ENCODE measurements at places on chromosomes 7 and 10. TPM values are rescaled to one million over a fixed set of nuclear protein-coding genes. Genes with fewer than 3 reads are reported as not detected.

DNA sequence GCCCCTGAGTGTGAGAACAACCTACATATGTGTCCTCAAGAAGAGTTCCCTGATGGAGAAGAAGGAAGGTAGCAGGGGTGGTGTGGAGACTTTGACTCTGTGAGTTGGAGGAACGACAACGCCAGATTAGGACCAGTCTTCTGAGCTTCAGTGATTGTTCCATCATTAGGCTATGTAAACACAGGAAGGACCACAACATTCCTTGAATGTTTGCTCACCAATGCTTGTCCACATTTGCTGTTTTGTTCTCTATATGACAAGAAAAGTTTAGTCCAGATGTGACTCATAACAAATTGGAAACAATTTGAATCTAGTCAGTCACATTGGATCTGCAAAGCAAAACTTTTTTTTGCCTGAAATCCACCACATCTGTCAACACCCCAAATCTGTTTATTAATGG is 62.7 kb downstream of the ENTPD1 start:
- H3K27me3 ChIP-seq = no peaks in the 10 kb centered on the region
- H3K27ac ChIP-seq = no peak overlapping the region
- no peak overlapping the region for H3K4me3 ChIP-seq
- H3K4me1 ChIP-seq = peaks cover 8% of the 10 kb centered on the region
- no peaks in the 10 kb centered on the region for H3K36me3 ChIP-seq

- H3K27ac ChIP-seq = no peak overlapping the region
- no peaks in the 10 kb centered on the region for H3K36me3 ChIP-seq
- H3K4me1 ChIP-seq = no peaks in the 10 kb centered on the region
- H3K4me3 ChIP-seq = no peak overlapping the region
Observed at GRCh38 chr7:130524628-130525027, 32.7 kb downstream of the MEST start.

GRCh38 chr7:137325927-137326326 is 17.6 kb downstream of the PTN start:
- no peaks in the 10 kb centered on the region for H3K36me3 ChIP-seq
- no peak for DNase-seq
- H3K4me1 ChIP-seq = no peaks in the 10 kb centered on the region
- H3K27me3 ChIP-seq = no peaks in the 10 kb centered on the region
- no peak overlapping the region for H3K27ac ChIP-seq

- no peaks in the 10 kb centered on the region for H3K4me1 ChIP-seq
- no peak for DNase-seq
- peaks cover 3% of the 10 kb centered on the region for H3K27me3 ChIP-seq
- H3K27ac ChIP-seq = no peak overlapping the region
- H3K4me3 ChIP-seq = no peak overlapping the region
Observed at GRCh38 chr7:36076074-36076473, 77.0 kb upstream of the EEPD1 start.

DNA sequence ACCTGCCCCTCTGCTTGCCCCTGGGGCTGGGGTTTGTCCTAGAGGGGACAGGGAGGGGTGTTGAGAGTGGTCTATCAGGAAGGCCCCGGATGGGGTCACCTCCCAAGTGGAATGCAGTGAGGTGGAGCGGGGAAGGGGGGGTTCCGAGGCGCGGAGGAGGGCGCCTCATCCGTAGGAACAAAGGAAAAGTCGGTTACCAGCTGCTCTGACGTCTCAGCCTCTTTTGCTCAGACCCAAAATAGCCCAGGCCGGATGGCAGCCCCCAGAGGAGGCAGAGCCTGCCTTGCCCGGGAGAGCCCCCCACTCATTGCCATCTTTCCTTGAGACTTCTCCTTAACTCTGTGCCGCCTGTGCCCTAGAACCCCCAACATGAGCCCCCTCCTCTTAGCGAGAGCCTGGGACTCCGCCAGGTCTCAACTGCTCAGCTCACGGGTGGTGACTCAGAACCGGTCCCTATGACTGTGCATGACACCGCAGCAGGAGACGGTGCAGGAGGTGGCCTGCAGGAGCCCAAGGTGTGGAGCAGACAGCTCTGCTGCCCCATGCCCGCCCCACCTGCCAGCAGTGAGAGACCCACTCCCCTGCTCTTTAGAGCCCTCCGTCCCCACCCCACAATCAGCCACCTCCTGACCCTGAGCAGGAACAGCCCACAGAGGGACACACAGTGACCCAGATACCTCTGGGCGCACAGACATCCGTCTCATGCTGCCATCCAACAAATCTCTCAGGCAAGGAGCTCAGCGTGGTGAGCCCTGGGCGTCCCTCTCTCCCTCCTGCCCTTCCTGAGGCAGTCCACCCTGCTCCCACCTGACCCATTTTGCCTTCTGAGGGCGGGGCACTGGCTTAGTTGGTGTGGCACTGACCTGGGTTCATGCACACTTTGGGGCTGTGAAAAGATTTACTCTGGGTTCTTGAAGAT is 13.1 kb downstream of the STX1A start:
- no peak overlapping the region for H3K4me3 ChIP-seq
- H3K36me3 ChIP-seq = no peaks in the 10 kb centered on the region
- H3K4me1 ChIP-seq = peaks cover 13% of the 10 kb centered on the region
- H3K27me3 ChIP-seq = no peaks in the 10 kb centered on the region

DNA sequence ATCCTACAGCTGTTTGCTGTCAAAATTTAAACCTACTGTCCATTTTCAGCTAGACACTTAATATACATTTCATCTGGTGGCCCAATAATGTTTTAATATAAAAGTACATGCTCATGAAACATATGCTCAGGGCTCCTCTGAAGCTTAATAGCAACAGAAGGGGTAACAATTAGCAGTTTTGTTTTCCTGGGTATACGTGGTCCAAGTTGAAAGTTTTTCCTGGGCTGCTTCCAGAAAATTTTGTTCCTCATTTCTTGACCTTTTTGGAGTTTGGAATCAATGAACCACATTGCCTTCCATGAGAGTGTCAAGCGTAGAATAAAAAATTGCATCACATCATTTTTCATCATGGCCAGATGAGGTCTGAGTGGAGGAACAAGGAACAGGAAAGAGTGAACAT is 537.3 kb upstream of the MGMT start:
- no peaks in the 10 kb centered on the region for H3K36me3 ChIP-seq
- H3K4me3 ChIP-seq = no peak overlapping the region
- no peak overlapping the region for H3K27ac ChIP-seq
- H3K4me1 ChIP-seq = no peaks in the 10 kb centered on the region
- no peaks in the 10 kb centered on the region for H3K27me3 ChIP-seq
- DNase-seq = no peak

- H3K4me1 ChIP-seq = no peaks in the 10 kb centered on the region
- no peak overlapping the region for H3K27ac ChIP-seq
- no peak for DNase-seq
- H3K4me3 ChIP-seq = no peak overlapping the region
- H3K36me3 ChIP-seq = no peaks in the 10 kb centered on the region
Observed at GRCh38 chr7:84249656-84250055, 55.1 kb upstream of the SEMA3A start.

DNA sequence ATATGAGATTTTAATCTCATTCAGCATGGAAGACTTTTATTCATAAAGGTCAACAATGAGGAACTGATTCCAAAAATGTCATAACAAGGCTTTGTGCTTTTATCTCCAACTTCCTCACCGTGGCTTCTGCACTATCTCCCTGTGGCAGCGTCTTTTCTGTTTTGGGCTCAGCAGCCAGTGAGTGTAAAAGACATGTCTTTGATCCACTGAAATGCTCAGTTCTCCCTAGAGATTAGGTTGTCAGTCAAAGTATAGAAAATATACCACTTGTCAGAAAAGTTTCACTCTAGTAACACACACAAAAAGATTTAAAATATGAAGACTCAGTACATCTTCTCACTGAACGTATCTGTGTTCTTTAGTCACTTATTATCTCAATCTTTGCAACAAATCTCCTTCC is 901.8 kb upstream of the ZWINT start:
- no peak overlapping the region for H3K27ac ChIP-seq
- H3K27me3 ChIP-seq = no peaks in the 10 kb centered on the region
- no peak for DNase-seq
- H3K36me3 ChIP-seq = no peaks in the 10 kb centered on the region
- no peak overlapping the region for H3K4me3 ChIP-seq

DNA sequence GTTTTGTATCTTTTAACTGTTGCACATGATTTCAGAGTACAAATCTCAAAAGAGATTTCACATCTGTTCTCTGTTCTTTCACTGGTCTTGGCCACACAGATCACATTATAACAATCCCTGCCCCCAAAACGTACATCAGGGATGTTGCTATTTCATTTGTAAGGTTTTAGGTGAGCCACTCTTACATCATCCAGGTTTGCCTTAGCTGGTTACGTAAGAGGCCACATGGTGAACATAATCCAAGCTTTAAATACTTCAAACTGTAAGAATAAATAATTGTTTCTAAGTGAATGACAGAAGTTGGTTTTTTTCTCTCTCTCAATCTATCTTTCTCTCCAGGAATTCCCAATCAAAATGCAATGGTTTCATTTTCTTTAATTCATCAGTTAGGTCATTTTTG is 245.9 kb upstream of the HGF start:
- DNase-seq = no peak
- H3K4me3 ChIP-seq = no peak overlapping the region
- H3K36me3 ChIP-seq = no peaks in the 10 kb centered on the region
- H3K4me1 ChIP-seq = no peaks in the 10 kb centered on the region
- no peak overlapping the region for H3K27ac ChIP-seq
- no peaks in the 10 kb centered on the region for H3K27me3 ChIP-seq

DNA sequence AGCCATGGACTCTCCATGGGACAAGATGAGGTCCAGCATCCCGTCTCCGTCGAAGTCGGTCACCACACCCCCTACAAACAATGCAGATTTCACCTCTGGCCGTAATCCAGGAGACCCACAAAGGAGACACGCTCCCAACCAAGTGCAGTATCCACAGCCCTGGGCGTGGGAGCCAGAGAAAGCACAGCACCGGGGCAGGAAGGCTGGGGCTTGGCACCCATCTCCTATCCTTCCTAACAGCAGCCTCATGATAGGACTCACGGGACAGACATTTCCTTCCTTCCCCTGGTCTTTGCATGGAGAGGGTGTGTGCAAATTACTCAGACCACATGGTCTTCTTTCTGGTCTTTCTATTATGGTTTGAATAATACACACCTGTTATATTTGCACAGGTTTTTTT is 46.3 kb downstream of the GOLGA7B start:
- H3K27me3 ChIP-seq = no peaks in the 10 kb centered on the region
- no peaks in the 10 kb centered on the region for H3K4me1 ChIP-seq
- DNase-seq = no peak
- no peak overlapping the region for H3K27ac ChIP-seq
- no peaks in the 10 kb centered on the region for H3K36me3 ChIP-seq
- H3K4me3 ChIP-seq = no peak overlapping the region

GRCh38 chr10:110355141-110355831 is 50.6 kb upstream of the SMNDC1 start:
- DNase-seq = no peak
- peak overlapping the region; percentile 81 for H3K27ac ChIP-seq
- H3K27me3 ChIP-seq = no peaks in the 10 kb centered on the region
- H3K4me1 ChIP-seq = peaks cover 53% of the 10 kb centered on the region
- H3K36me3 ChIP-seq = no peaks in the 10 kb centered on the region

The TDRD1 gene
- total RNA-seq = 0.39 TPM

GRCh38 chr7:41788556-41788955 is 85.7 kb upstream of the INHBA start:
- H3K27me3 ChIP-seq = no peaks in the 10 kb centered on the region
- DNase-seq = no peak
- H3K27ac ChIP-seq = no peak overlapping the region
- no peak overlapping the region for H3K4me3 ChIP-seq
- H3K36me3 ChIP-seq = no peaks in the 10 kb centered on the region

Data from CD4-positive, alpha-beta memory T cell (primary cell).